ENCODE measurements at places on chromosomes 12 and 14.
A peak's percentile ranks its signal among the peaks of the same experiment; 100 is the strongest.

- peak; percentile 83 for DNase-seq
Observed at GRCh38 chr12:123388177-123388950, 4.4 kb downstream of the KMT5A start.

GRCh38 chr12:14921218-14921617 is 17.1 kb downstream of the ERP27 start:
- DNase-seq, result no peak

DNA sequence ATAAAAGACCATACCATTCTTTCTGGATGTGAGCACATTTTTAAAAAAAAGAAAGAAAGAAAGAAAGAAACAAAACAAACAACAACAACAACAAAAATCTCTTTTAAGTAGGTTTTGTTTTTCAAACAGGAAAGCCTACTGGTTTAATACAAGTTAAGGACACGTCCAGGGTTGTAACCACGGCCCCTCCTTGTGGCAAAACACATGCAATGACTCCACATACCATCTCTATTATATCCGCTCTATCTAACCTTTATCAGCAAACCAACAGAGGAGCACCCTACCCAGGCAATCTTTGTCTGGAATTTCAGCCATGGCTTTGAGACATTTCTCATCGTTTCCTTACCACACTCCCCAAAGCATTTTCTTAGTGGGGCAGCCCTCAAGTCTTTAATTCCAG is 360.5 kb upstream of the TMPO start:
- DNase-seq, result no peak

DNA sequence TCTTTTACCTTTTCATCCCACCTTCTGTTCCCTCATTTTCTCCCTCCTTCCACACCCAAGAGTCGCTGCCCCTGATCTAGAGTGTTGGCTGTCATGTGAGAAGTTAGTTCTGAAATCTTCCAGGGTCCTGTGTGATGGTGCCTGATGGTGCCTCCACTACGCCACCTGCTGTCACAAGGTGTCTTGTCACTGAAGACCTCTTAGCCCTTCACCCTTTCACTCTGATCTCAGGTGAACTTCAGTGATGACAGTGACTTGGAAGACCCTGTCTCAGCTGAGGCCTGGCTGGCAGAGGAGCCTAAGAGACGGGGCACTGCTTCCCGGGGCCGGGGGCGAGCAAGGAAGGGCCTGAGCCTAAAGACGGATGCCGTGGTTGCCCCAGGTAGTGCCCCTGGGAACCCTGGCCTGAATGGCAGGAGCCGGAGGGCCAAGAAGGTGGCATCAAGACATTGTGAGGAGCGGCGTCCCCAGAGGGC is 7.6 kb upstream of the PFDN5 start:
- DNase-seq, result peak; percentile 82

GRCh38 chr12:53180931-53181645 is 363 bp upstream of the CSAD start:
- peak; percentile 78 for DNase-seq

DNA sequence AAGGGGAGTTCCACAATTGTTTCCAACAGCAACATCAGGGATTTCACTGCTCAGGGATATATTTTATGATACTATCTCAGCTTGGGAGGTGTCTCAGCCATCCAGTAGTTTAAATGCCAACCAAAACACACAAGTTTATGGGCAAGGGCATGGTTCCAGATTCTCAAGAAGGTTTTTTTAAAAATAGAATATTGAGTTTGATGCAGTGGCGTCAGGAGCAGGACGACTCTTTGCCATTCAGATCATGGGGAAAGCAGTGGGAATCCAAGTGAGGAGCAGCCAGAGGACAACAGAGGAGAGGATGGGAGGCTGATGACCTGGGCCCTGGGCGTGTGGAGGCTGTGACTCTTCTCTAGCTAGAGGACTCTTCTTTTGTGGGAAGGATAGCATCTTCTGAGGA is 25.7 kb downstream of the TSHR start:
- DNase-seq, result no peak

DNA sequence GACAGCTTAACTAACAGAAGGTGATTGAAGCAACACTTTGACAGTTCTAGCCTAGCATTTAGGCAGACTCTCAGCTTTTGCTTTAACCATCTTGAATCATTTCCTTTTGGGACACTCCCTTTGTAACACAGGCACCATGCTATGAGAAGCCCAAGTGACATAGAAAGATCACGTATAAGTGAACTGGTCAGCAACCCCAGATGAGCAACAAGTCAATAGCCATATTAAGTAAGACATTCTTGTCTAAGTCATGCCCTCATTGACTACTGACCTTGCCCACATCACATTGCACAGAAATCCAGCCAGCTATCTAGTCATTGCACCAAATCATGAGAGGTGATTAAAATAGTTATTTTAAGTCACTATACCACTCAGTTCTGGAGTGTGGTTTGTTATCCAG is 476.8 kb downstream of the TRHDE start:
- no peak for DNase-seq
